ENCODE measurements at places on chromosomes 16 and 17.

- peak; percentile 44 for DNase-seq
These were observed 124.2 kb downstream of the TMEM132E start for GRCh38 chr17:34703533-34703932.

- no peak for DNase-seq
These were observed 13.5 kb downstream of the ADORA2B start for GRCh38 chr17:15958484-15958854.

DNA sequence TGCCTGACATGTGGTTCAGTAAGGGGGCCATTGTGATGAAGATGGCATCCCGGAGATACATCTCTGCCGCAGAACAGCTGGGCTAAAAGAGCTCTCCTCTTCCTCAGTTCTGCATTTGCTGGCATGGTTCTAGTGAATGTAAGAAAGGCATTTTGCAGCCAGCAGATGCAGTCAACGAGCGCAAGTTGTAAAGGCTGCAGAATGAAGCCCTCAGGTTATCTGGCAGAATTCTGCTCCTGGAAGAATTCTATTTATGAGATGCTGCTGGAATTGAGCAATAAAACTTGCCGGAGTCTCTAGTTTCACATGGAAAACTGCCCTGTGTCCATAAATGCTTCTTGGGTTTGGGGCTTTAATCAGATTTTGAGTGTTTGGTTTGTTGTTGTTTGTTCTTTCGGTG, 176.8 kb upstream of the HSBP1 start:
- DNase-seq = no peak

DNA sequence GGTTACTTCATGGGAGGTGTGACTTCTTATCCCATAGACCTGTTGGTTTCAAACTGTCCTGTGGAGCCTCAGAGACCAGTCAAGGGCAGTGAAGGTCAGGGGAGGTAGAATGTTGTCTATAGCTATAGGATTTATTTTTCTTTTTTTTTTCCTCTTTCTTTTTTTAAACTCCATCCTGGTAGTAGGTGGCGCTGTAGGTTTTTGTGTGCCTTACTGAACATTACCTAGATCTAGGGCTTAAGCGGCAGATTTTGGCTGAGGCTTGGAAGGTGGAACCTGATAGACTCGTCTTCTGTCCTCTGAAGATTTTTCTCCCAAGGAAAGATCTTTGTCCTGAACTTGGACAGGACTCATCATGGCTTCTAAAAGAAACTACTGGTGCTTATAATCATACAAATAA, 8.2 kb upstream of the LASP1NB start:
- no peak for DNase-seq

DNA sequence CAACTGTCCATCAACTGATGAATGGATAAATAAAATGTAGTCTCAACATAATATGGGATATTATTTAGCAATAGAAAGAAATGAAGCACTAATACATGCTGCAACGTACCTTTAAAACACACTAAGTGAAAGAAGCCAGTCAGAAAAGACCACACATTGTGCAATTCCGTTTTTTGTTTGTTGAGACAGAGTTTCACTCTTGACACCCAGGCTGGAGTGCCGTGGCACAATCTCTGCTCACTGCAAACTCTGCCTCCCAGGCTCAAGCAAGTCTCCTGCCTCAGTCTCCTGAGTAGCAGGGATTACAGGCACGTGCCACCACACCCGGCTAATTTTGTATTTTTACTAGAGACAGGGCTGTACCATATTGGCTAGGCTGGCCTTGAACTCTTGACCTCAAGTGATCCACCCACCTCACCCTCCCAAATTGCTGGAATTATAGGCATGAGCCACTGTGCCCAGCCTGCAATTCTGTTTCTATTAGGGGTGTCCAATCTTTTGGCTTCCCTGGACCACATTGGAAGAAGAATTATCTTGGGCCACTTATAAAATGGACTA, 40.1 kb downstream of the SCNN1B start:
- DNase-seq = no peak

GRCh38 chr16:70652322-70652721, 6.0 kb downstream of the IL34 start:
- no peak for DNase-seq

DNA sequence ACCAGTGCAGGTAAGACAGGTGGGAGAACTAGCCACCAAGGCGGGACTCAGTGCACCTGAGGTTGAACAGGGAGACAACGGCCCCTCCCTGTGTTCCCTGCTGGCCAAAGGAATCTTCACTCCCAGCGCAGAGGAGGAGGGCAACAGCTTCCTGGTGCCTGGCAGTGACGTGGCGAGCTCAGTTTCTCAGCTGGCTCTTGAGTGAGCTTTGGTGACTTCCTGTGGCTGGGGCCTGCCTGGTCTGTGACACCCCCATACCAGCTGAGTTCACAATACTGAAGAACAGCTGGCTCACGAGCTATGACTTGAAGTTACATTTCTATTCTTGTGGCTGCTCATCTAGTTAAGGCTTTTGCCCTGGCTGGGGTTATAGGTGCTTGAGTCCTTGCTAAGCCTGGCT, 26.1 kb downstream of the WNT9B start:
- no peak for DNase-seq

DNA sequence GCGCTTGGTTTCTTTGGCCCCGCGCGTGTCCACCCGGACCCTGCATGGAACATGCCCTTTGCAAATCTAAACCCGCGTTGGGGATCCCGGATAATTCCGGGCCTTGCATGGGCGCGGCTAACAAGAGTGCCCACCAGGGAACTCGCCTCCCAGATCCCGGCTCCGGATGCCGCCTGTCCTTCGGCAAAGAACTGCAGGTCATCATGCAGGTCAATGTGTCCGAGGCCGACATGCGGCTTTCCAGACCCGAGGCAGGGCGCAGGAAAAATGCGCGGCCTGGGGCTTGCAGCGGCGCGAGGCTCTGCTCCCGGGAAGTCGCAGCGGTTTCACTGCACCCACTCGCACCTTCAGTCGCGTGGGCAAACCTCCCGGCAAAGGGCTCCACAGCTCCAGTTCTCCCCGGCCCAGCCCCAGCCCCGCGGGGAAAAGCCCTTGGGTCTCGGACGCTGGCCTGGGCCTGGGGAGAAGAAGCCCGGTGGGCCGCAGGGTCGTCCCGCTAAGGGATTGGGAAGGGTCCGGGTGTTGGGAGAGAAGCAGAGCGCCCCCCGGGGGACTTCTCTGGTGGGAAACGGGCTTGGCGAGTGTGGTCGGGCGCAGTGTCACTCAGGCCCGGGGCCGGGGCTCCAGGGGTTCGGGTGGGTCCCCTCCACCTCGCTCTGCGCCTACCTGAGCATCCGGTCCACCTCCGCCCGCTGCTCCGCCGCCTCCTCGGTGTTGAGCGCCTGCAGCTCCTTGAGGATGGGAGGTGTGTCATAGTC, 805 bp downstream of the HNF1B start:
- DNase-seq = no peak

- peak; percentile 92 for DNase-seq
These were observed 7.4 kb upstream of the RIPOR1 start for GRCh38 chr16:67521095-67521804.

- DNase-seq = no peak
These were observed 8.1 kb upstream of the SEC14L5 start for GRCh38 chr16:4949986-4950385.

GRCh38 chr17:77476006-77476405, 335.2 kb downstream of the SEC14L1 start:
- DNase-seq = no peak

GRCh38 chr17:1730326-1731193, 6.1 kb downstream of the WDR81 start:
- peak; percentile 79 for DNase-seq

GRCh38 chr17:28949185-28950016, 1.9 kb downstream of the PHF12 start:
- DNase-seq = peak; percentile 78

- DNase-seq = peak; percentile 25
These were observed 6.5 kb downstream of the SNRNP25 start for GRCh38 chr16:60166-60565.

GRCh38 chr16:4728676-4729075, 5.4 kb downstream of the ANKS3 start:
- DNase-seq = no peak

- DNase-seq = no peak
These were observed 9.6 kb downstream of the MT1X start for GRCh38 chr16:56691885-56692284.

GRCh38 chr17:58325289-58325726, 3.3 kb downstream of the TSPOAP1 start:
- no peak for DNase-seq

GRCh38 chr17:73267648-73268537, 6.2 kb upstream of the CPSF4L start:
- DNase-seq = no peak

DNA sequence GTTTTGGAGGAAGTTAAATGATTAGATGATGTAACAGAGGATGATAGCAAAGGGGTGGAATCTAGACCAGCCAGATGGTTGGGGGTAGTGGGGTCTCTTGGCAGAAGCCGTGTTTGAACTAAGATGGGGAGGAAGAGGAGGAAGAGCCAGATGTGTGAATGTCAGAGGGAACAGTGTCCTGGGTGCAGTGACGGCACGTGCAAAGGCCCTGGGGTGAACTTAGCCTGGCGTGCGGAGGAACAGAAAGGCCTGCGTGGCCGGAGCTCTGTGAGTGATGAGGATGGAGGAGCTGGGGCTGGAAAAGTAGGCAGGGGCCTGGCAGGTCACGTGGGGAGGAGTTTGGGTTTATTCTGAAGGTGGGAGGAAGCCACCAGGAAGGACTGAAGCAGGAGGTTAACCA, 26.4 kb upstream of the RMI2 start:
- DNase-seq = no peak

DNA sequence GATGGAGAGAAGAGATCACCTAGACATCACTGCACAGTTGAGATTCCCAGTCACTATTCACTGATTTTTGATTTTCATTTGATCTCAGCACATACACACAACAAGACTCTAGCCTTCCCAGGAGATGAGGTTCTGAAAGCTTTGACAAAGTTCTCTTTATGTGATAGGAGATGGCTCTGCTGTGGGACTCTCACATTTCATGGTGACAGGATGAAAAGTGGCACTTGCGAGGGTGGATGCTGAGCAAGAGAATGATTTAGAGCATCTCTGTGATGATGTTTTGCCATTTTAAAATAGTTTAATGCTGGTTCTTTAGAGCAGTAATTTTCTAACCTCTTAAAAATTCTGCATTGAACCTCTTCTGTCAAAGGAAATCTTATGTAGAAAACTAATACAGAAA, 113.3 kb upstream of the CA10 start:
- DNase-seq = no peak

GRCh38 chr17:16913463-16913862, 58.5 kb downstream of the TNFRSF13B start:
- no peak for DNase-seq

DNA sequence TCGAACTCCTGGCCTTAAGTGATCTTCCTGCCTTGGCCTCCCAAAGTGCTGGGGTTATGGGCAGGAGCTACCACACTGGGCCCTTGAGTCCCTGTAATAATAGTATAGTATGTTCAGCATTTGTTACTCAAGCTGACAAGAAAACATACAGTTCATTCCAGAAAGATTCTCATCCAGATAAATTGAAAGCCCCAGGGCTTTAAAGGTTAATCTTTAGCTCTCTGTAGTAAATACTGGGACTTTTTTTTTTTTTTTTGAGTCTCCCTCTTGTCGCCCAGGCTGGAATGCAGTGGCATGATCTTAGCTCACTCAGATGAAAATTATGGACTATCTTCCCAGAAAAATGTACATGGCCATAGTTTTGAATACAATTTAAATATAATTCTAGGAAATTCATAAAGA, 11.0 kb downstream of the BRCA1 start:
- no peak for DNase-seq

- peak; percentile 22 for DNase-seq
These were observed 10.8 kb downstream of the IGFBP4 start for GRCh38 chr17:40453881-40454612.

- DNase-seq = no peak
These were observed 2.8 kb upstream of the NOS2 start for GRCh38 chr17:27802962-27803680.

- no peak for DNase-seq
These were observed 21.3 kb downstream of the GNA13 start for GRCh38 chr17:65035191-65035590.

- DNase-seq = no peak
These were observed 55.6 kb downstream of the TMC6 start for GRCh38 chr17:78072961-78073360.

DNA sequence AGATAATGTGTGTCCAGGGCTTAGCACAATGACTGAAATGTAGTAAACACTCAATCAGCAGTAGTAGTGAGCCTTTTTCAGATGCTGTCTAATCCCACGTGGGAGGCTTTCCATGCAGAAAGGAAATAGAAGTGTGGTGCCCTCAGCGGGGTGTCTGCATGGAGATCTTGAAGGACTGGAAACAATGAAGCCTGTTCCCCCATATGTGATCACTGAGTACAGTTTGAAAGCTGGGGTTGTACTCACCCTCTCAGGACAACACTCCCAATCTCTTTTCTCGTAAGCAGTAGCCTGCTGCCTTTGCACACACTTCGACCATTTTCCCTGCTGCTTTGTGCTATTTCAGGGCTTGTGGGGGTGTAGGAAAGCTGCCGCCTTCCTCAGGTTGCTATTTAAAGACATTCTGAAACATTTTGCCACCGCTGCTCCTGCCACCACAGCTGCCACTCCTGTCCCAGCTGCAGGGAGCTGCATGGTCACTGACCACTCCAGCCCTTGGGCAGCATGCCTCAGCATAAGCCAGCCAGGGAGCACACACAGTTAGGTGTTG, 40.6 kb upstream of the HAS3 start:
- DNase-seq = no peak

DNA sequence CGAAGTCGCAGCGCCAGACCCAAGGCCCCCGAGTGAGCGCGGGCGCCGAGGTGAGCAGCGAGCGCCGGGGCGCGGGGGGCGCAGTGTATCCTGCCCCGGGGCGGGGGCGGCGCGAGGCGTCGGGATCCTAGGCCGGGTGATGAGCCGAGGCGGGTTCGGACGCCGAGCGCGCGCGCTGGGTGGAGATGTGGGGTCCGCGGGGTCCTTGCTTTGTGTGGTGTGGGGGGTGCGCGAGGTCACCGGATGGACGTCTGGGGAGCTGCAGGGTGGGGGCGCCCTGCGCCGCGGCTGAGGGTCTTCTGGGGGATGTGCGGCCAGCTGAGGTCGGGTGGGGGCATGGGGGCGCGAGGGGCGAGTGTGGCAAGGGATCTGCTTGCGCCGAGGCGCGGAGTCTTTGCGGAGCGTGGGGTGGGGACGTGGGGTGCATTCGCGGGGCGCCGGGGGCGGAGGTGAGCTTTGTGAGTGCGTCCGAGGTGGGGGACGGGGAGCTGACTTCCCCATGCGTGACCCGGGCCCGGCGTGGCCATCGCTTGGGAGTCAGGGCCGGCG, 560 bp downstream of the RAI1 start:
- DNase-seq = peak; percentile 67

- DNase-seq = no peak
These were observed 93.6 kb upstream of the DYNLRB2 start for GRCh38 chr16:80447241-80447640.

GRCh38 chr16:50666658-50667496, 14.2 kb downstream of the SNX20 start:
- no peak for DNase-seq

DNA sequence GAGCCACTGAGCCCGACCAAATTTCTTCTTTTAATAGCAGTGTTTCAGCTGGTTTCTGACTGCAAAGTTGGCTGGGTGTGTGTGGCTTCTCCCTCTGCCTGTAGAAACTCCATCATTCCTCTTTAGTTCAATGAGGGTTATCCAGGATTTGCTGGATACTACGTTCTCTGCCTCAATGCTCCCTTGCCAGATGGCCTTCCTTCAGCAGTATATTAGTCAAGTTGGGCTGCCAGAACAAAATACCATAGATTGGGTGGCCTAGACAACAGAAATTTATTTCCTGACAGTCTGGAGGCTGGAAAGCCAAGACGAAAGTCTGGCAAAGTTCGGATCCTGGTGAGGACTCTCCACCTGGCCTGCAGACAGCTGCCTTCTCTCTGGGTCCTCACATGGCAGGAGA, 103.7 kb downstream of the NOG start:
- DNase-seq = peak; percentile 46

Measured in left hindlimb (tissue), 1 donor.